ENCODE measurements at places on chromosomes 11 and 22.

- DNase-seq: peak; percentile 82
Observed at GRCh38 chr22:46053563-46054090, 76.7 kb upstream of the WNT7B start.

DNA sequence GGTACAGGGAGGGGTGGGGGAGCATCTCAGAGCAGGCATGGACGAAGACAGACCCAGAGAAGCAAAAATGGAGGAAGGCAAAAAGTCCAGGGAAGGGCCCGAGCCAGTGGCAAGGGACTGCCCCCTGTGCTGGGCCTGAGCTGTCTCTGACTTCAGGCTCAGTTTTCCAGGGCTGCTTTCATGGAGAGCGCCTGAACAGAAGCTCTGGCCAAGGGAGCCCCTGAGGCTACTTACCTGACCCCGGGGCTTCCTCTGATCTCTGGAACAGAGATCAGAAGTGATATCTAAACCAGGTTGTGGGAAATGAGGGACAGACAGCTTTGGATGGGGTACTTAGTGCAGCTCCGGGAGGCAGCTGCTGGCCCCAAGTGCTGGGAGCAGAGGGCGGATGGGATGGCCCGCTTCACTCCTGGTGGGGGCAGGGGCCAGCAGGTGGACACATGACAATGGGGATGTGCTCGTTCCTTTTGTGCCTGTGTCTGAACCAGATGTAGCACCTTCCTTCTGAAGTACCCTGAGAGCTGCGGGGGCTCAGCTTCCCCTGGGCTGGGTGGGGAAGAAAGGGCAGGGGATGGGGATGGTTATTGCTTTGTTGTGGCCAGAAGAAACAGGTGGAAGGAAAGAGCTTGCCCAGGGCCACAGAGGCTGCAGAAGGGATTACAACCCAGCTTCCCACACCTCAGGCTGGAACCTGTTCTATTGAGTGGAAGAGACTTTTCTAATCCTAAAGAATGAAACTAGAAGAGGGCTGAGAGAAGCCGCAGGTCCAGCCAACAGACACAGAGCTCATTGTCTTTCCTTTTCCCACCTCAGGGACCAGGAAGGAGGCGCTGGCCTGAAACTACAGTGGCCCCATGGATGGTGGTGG is 5.7 kb downstream of the LRRC10B start:
- no peak for DNase-seq

DNA sequence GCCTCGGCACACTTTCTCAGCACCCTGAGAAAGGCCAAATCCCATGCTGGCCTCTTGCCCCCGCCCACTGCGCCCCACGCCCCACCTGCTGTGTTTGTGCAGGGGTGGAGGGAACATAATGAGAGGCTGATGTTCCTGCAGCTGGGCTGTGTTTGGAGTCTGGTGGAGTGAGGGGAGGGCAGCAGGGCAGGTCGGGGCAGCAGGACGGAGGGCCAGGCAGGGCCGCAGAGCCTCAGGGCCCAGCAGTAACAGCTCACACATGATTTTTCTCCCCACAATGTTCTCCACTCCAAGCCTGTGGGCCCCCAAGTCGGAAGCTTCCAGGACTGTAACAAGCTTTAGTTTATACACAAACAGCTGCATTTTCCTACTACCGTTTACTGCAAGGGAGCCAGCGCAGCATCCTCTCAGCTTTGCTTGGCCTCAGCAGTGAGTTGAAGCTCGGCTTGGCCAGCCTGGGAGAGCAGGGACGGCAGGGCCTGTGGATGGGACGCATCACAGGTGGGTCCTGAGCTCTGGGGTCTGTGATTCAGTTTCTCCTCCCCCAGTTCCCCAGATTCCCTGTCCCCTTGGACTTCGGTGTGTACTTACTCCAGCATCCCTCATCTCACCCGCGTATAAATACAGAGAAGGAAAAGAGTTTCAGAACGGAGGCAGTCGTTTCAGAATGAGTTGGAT is 51.0 kb downstream of the RPUSD4 start:
- DNase-seq: no peak

- no peak for DNase-seq
Observed at GRCh38 chr22:28710576-28711191, 30.9 kb downstream of the CHEK2 start.

GRCh38 chr11:119403021-119403420 is 20.0 kb downstream of the THY1 start:
- DNase-seq: no peak

GRCh38 chr22:25235547-25236290 is 16.3 kb downstream of the CRYBB2 start:
- peak; percentile 77 for DNase-seq

GRCh38 chr11:3133261-3134217 is 31.6 kb downstream of the OSBPL5 start:
- peak; percentile 26 for DNase-seq

Measured in left ventricle myocardium inferior (tissue), 1 donor.